Ascending aorta (tissue), 2 donors: ENCODE measurements at places on chromosomes 7 and 10.

GRCh38 chr10:77789861-77790260 is 136.7 kb downstream of the DLG5 start:
- DNase-seq: no peak

- no peak for DNase-seq
Observed at GRCh38 chr7:117951691-117952280, 78.5 kb upstream of the CTTNBP2 start.

- DNase-seq: no peak
Observed at GRCh38 chr10:31836569-31837406, 91.8 kb downstream of the ARHGAP12 start.

- DNase-seq: no peak
Observed at GRCh38 chr7:117014673-117015133, 61.4 kb downstream of the ST7 start.

- no peak for DNase-seq
Observed at GRCh38 chr10:116271593-116272439, 1.2 kb downstream of the GFRA1 start.

DNA sequence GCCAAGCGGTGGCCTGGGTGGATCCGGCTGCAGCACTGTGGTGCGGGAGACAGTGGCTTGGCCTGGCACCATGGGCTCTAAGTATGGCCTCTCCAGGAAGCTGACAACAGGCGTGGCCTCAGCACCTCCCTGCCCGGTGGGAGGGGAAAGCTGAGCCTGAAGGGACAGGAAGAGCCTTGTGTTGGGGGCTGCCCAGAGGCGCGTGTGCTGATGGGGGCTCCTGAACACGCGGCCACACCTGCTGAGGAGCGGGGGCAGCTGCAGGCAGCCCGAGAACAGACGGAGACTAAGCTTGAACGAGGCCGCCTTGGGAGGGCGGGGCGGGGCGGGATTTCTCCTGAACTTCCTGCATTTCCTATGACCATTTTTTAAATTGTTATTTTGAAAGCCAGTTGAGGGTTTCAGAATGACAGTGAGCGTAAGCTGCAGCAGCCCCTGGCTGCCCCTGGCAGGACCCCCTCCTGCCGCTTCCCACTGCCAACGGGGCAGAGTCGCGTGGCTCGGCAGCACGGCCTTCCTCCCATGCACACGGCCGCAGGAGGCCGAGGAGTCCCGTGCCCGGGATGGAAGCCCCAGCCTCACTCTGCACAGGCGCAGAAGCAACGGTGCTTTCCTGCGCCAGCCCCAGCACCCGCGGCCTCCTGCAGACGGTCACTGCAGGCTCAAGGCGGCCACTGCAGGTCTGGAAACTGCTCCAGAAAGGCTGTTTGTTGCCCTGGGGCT is 43.2 kb downstream of the DPYSL4 start:
- DNase-seq: no peak
